Esophagus squamous epithelium (tissue), 5 donors: ENCODE measurements at places on chromosomes 6 and 20.

DNA sequence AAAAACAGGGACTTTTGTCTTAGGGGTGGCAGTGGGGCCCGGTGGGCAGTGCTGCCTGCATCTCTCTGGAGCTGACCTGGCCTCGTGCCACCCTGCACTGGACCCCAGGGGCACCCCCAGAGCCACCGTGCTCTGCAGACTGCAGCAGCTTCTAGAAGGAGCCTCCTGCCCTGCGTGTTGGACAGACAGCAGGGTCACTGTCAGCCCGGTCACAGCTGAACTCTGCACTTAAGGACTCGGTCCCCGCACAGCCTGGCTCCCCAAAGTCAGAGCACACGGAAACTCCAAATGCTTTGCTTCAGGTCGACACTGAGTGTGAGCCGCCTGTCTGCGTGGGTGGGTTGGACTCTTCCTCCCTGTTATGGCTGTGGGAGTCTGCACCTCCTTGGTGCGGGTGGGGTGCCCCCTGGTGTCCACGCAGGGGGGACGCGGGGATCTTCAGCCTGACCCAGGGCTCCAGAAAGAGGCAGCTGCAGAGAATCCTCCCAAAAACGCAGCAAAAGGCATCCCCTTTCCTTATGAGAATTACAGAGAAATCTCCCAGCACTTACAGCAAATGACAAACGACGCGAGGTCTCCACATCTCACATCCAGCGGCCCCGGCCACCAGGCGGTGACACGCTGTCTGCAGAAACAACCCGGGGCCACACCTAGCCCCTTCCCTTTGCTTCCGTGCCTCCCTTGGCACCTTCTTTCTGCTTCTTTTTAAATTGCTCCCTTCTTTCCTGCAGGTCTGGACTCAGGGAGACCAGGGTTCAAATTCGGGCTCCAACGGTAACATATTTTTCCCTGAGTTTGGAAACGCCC, 36.3 kb upstream of the DACT2 start:
- DNase-seq, result no peak

DNA sequence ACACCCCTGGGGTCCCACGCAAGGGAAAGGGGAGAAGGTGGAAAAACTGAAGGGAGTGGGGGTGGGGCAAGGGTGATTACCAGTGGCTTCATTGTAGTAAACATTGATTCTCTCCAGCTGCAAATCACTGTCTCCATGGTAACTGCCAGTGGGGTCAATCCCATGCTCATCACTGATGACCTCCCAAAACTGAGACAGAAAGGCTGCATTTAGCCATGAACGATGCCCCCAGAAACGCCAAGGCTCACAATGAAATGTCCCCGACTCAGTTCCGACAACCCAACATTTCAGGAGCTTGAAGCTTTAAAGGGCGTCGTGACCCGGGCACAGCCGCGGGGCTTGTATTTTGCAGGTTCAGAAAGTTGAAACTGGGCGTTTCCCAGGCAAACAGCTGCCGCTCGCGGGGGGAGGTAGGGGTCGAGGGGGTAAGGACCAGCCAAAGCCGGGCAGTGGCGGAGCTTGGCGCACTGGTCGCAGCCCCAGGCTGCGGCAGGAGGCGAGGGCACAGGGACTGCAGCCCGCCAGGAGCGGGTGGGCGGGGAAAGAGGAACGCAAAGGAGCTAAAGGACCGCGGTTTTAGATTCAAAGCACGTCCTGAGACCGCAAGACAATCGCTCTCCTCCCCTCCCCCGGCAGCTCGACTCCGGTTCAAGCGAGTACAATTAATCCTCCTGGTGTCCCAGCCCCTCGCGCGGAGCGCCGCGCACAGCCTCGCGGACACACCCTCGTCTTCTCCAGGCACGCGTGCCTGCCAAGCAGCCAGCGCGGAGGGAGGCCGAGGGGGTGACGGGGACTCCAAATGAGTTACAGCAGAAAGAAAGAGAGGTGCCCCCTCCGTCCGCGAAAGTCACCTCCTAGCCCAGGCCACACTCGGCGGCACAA, 731 bp downstream of the TUBB2B start:
- DNase-seq, result no peak

DNA sequence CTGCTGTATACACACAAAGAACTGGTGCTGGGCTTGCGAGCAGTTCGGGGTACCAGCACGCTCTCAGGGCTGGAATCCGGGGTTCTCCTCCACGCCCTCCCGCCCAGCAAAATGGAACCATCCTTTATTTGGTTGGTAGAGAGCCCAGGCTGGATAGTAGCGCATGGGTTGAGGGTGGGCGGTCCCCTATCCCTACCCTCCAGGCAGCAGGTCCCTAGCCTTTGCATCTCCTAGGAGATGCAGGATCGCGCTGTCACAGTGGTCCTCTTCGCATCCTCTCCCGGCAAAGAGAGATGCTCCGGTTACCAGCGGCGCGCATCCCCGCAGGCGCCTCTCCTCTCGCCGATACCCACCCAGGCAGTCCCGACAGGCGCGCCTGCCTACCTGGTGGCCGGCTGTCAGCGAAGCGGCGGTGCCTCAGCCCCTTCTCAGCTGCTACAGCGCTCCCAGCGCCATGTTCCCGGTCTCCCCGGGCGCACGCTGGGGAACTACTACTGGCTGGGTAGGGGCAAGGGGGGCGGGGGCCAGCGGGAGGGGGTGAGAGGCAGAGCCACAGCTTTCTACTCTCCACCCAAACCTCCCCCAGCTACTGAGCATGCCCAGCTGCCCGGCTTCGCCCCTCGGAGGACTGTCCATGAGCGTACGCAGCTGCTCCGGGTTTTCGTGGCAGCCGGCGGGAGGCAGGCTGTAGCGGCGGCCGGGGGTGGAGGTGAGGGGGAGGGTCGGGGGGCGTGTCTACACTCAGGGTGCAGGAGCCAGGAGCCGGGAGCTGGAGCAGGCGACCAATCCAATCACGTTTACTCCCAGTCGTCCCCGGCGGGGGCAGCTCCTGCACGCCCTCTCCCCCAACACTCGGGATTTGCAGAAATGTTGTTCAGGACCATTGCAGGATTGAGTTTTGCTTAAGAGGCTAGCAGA, at the start of gene PAK5:
TSS of gene PAK5 (minus strand) at position 699 of the 918 bp plus-strand sequence. CDS start 194,748 bp downstream, outside the sequence.
- no peak for DNase-seq

DNA sequence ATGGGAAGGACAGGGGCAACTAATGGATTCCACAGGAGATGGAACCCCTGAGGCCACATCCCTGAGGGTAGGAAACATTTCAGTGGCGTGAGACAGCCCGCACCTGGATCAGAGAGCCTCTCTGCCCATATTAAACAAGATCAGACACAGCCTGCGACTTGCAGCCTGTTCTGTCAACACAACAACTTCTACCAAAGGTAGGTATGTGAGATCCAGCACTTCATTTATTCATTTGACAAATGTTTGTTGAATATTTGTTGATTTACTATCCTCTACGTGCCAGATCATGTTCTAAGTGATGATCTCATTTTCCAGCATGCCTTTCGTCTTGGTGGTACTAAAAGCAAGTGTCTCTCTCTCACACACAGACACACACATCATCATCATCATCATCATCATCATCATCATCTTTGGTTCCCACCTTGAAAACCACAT, 43.2 kb upstream of the NT5E start:
- DNase-seq, result no peak

GRCh38 chr6:130362128-130362527, 3.7 kb upstream of the TMEM200A start:
- no peak for DNase-seq

DNA sequence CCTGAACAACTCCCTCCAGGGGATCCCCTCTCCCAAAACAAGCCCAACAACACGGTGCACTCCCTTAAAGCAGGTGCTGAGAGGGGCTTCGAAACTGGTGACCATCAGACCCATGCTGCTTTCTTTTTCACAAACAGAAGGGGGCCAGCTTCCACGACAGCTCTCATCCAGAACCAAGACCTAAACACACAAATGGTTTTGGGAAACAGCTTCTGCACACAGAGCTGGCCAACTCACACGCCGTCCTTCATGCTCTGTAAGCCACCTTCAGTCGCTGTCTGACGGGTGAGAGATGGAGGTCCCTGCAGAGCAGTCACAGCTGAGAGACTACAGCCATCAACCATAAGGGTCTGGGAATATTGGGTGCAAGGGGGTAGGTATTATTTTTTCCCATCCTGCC, 76.3 kb downstream of the ZMYND8 start:
- DNase-seq, result no peak

DNA sequence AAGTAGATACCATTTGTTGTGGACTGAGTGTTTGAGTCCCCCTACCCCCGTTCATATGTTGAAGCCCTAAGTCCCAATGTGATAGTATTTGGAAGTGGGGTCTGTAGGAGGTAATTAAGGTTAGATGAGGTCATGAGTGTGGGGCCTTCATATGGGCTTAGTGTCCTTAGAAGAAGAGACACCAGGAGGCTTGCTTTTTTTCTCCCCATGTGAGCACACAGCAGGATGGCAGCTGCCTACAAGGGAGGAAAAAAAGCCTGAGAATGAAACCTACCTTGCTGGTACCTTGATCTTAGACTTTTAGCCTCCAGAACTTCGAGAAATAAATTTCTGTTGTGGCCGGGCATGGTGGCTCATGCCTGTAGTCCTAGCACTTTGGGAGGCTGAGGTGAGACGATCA, 67.9 kb upstream of the TULP4 start:
- no peak for DNase-seq

DNA sequence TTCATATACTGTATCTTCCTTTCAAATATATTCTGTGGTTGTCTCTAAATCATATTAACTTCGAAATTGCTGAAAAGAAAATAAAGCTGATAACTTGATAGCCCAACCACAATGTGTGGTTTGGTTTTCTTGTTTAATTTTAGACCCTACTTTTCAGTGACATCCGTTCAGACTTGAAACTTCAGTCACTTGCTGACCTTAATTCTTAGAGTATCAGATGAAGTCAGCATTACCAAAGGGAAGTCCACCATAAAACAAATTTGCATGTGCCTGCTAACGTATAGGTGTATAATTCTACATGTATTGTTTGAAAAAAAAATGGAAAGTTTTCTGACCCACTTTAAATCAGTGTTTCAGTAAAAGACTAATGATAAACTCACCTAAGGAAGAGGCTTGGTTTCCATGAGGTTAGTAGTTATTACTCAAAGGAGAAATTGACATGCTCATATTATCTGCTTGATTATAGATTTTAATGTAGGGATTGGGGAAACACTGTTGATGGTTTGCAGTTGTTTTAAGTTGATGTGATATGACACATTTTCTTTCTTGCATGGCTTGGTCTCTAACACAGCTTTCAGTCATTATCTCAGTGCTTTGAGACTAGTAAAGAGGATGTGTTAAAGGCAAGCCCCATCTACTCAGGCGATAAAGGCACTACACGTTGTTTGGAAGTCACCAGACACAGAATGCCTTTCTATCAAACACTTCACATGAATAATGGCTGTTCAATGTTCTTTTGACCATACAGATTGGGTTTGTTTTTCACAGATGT, 5.2 kb upstream of the IL17A start:
- DNase-seq, result no peak

GRCh38 chr20:45138561-45139300, 14.5 kb upstream of the WFDC12 start:
- no peak for DNase-seq

GRCh38 chr6:70282919-70283461, 19.9 kb downstream of the COL9A1 start:
- DNase-seq, result no peak

DNA sequence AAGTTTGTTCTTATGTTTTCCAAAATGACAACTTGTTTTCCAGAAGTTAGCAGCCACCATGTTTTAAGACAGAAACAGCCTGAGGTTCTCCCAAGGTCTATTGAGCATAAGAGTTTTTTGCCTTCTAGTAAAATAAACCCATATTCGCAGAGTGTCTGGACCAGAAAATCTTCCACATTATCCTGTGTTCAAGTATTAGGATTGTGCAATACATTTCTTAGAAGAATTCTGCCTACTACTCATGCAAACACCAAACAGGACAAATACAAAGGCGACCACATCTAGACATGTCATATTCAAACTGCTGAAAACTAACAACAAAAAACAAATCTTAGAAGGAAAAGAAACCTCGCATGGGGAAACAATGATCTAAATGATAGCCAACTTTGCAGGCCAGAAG, 145.4 kb upstream of the AHI1 start:
- no peak for DNase-seq

DNA sequence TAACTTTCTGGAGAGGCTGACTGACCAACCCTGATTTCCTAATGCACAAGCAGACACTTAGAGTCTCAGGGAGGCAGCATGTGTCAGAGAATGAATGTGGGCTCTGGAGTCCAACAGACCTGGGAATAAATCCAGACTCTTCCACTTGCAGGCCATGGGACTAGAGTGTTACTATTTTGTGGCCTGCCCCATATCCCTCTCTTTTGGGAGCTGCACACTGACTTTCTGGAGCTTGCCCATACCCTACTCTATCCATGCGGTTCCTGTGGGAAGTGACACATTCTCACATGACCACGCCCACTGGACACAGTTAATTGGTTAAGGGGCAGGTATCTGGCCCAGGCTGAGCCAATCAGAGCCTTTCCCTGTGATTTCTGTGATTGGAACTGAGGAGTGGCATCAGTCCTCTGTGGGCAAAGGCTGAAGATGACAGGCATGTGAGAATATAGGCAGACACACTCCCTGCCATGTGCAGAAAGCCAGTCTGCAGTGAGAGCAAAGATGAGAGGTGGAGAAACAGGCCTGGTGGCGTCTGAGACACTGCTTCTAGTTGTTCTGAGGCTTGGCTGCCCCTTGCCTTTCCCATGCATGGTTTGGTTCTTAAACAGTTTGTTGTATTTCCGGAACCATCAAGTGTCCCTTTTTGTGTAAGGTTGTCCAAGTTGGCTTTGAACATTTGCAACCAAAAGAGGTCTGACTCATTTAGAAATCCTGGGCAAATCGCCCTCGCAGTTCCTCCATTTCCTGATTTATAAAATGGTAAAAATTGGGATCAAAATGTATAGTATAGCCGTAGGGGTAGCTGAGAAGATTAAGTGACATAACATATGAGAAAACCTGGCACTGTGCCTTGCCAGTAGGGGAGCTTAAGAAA, 125.6 kb downstream of the CDC5L start:
- DNase-seq, result no peak

DNA sequence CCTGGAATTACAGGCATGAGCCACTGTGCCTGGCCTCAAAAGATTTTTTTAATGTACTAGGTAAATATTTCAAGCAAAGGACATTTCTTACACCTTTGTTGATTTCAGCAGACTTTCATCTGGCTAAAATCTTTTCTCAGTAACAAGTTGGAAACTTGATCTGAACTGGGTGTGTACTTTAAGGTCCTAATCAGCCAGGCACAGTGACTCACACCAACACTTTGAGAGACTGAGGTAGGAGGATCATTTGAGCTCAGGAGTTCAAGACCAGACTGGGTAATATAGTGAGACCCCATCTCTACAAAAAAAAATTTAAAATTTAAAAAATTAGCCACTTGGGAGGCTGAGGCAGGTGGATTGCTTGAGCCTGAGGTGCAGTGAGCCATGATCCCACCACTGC, 7.0 kb upstream of the RALGAPA2 start:
- no peak for DNase-seq

DNA sequence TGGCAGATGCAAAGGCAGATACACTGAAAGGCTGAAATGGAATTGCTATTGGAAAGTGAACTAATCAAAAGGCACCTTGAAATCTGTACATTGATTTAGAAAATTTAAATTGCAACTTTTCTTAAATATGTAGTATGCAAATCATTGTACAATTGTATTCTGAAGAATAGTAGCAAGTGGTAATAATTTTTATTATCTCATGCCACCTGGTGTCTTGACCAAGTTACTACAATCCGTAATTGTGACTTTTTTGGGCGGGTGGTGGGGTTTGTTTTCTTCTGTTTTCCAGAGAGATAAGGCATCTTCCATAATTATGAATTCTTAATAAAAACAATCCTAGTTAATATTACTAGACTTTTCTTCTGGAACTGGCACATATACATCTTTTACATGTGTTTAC, 12.5 kb upstream of the BCKDHB start:
- DNase-seq, result no peak
